ENCODE measurements at places on chromosomes 7 and 10.

DNA sequence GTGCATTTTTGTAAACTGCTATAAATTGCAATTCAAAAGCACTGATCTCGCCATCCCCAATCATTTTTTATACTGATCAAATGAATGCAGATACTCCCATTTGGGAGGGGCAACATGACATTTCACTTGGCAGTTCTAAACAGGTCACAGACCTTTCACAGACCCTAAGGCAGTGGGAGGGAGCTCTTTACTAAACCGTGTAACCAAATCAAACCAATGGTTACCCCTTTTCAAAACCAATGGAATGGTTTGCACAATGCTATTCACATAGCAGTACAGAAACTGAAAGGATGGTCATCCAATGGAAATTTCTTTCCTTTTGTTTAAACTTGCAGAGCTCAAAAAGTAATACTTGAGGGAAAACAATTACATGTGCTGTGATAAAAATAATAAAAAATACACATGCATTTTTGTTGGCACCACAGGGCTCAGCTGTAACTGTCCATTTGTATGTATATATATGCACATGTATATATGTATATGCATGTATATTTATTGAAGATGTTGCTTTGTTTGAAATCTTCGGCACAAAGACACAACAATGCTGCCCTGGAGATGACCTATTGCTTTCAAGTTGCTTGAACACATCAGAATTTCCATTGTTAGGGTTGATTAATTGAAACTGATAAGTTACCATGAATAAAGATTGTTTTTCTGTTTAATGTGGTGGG lies 14.0 kb downstream of the PTF1A start:
- no peak for DNase-seq

DNA sequence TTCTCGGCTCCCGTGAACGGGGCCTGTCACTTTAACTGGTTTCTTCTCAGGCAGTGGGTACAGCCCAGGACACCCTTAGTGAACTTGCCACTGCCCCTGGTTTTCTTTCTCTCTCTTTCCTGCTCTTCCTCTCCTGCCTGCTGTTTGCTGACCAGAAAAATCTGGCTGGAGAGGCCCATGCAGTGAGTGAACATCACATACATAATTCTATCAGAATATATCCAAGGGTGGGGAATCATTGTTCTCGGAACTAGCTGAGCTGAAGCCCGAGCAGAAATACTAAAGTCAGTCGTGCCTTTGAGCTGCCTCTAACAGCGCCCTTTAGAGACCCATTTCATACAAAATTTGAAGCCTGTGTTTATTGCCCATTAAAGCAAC lies 501.5 kb upstream of the GALNT17 start:
- DNase-seq, result no peak

GRCh38 chr7:116977172-116977571 lies 23.9 kb downstream of the ST7 start:
- DNase-seq, result no peak

DNA sequence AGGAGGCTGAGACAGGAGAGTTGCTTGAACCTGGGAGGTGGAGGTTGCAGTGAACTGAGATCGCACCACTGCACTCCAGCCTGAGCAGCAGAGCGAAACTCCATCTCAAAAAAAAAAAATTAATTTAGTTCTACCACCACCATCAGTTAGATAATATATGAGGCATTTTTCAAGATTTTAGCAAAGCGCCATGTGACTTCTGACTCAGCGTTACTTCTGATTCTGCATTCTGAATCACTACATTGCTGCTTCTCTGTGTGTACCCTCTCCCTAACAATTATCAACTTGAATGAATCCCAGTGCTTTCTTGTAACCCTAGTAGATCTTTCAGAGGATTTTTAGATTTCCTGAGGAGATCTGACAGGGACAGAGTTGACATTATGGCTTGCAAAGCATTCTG lies 176.8 kb upstream of the SORCS1 start:
- DNase-seq, result no peak

DNA sequence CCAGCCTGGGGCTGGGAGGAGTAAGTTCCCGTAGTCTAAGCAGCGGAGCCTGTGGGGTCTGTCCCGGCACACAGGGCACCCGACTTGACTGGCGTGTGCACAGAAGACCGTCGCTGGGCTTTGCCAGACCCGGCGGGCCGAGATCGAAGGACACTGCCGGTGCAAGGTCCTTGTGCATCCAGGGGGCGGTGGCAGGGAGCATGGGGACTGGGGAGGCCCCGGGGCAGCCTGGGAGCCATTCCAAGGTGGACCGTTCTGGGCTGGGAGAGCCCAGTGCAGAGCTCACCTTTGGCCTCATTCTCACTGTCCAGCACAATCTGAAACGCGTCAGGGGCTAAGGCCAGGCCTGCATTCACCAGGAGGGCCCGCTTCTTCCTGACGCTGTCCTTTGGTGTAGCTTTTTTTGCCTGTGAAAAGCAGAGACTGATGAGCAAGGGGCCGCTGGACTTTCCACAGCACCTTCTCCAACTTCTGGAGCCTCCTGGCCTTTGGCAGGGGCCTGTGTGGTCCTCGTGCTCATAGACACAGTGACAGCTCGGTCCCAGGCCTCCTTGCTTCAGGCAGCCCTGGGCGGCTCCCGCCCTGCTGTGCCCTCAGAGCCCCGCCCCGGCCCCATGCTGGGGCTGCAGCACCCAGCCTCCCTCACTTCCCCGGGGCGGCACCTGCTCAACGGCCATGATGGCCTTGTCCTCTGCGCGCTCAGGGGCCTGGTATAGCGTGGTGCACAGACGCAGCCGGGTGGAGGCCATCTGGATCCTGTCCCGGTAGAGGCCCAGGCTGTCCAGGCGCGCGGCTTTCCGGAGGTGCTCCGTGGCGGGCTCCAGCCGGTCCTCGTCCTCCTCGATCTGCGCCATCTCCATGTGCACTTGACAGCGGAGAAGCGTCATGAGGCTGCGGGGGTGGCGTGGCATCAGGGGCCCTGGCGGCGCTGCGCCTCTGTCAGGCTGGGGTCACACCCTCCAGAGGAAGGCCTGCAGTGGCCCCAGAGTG lies 20.3 kb downstream of the CFAP46 start:
- DNase-seq, result no peak

DNA sequence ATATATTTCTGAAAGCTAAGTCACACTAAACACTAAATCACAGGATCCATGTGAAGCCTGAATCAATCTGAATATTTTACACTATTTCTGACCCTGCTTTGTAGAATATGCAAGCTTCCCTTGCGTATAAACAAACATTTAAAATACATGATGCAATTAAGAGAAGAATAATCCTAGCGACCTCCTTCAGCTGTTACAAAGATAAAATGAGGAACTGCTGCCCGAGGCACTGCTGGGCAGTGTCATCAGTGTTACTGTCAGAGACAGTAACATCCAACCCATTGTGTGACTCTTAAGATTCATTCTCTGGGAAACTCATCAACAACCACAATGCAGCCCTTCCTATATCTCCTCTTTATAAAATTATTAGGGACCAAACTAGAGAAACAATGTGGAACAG lies 61.6 kb downstream of the COBL start:
- no peak for DNase-seq

GRCh38 chr7:138510003-138510402 lies 49.9 kb downstream of the TRIM24 start:
- DNase-seq, result no peak

All from mesothelial cell of epicardium (in vitro differentiated cells).